ENCODE measurements at places on chromosomes 3 and 15.

- DNase-seq = no peak
These were observed 444.7 kb downstream of the ERC2 start for GRCh38 chr3:56023546-56023945.

- DNase-seq = no peak
These were observed 26.4 kb upstream of the DOCK3 start for GRCh38 chr3:50648313-50648712.

- no peak for DNase-seq
These were observed 92.0 kb downstream of the SNRK start for GRCh38 chr3:43378066-43378935.

- no peak for DNase-seq
These were observed 22.5 kb downstream of the GASK1A start for GRCh38 chr3:43001556-43002121.
